ENCODE measurements at places on chromosomes 1 and 21. TPM values are rescaled to one million over a fixed set of nuclear protein-coding genes. Genes with fewer than 3 reads are reported as not detected.

- DNase-seq: no peak
Measured at GRCh38 chr1:155499263-155499662, 63.3 kb downstream of the ASH1L start.

DNA sequence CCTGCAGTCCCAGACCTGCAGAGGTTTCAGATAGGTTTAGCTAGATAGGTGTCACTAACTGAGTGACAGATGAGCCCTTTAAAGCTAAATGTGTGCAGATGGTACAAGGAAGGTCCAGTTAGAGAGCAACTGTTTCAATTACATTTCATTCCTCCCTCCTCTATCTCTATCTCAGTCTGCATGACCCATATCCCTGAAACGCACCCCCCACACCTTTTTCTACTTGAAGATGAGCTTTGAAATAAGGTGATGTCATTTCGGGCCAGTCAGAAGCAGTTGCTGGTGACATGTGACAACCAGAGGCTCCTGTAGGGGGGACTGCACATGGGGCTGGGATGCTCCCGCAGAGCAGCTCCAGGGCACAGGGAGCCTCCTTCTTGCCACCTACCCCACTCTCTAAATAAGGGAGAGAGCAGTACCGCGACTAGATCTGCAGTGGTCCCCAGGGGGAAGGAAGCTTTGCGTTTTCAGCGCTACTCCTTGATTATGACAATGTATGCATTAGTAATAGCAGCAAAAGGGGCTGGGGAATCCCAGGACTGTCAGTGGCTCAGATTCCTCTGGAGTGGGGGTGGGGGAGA lies 4.3 kb downstream of the ATP8B2 start:
- no peak for DNase-seq

- DNase-seq: no peak
Measured at GRCh38 chr1:230971771-230972170, 6.9 kb downstream of the TTC13 start.

Gene PCAT6
- polyA plus RNA-seq: not detected

Gene OR6N1
- not detected for polyA plus RNA-seq

GRCh38 chr1:79819140-79819539 lies 812.6 kb upstream of the ADGRL4 start:
- DNase-seq: no peak

Gene HSPG2
- polyA plus RNA-seq: 0.46 TPM

- DNase-seq: no peak
Measured at GRCh38 chr1:11581445-11581991, 72.7 kb downstream of the FBXO2 start.

DNA sequence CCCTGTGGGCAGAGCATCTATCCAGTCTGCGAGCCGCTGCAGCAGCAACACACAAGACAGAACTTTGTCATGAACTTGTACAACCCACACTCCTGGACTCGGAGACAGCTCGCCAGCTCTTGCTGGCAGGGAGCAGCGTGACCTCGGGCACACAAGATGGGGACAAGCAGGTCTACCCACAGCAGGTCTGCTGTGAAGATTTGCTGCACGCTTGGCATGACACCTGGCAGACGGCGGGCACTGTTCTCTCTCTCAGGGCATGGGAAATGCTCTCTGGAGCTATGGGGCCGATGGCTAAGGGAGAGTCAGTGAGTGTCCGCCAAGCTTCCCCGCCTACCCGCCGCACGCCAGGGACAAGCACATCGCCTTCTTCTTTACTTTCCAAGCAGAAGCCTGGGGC lies 90.0 kb downstream of the STUM start:
- no peak for DNase-seq

DNA sequence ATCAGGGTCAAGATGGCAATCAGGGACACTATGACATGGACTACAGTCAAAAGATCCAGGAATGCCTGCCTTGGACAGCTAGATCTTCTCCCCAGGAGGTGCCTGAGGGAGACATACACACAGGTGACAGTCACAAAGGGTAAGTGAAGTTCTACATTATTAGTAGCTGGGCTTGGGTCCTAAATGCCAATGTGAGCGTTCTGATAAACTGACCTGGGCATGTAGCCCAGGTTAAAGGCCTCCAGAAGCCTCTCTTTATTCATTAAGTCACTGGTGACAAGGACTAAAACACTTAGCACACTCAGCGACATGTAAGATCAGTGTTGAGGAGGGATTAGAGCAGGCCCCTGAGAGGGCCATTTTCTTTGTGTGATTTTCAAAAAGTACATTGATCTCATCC lies 48.9 kb upstream of the HSD17B7 start:
- DNase-seq: no peak

GRCh38 chr1:116133696-116134475 lies 22.7 kb downstream of the MAB21L3 start:
- no peak for DNase-seq

Gene SHISA4
- not detected for polyA plus RNA-seq

DNA sequence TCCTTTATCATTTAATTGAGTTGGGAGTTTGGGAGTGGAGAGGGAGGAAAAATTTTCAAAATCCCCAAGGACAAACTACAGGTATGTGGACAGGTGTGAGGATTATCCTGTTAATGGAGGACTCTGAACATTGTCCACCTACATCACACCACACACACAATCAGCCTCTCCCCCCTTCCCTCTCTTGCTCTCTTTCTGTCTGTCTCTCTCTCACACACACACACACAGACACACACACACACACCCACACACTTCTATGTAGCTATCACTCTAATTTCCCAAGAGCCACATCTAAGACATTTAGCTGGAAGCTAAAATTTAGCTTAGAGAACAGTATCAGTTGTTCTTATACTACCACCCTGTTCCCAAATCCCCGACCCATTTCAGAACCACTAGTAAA lies 1.5 kb downstream of the S100A8 start:
- no peak for DNase-seq

- no peak for DNase-seq
Measured at GRCh38 chr1:15574741-15575140, 10.1 kb downstream of the AGMAT start.

GRCh38 chr1:241715956-241716355 lies 63.9 kb downstream of the WDR64 start:
- no peak for DNase-seq

DNA sequence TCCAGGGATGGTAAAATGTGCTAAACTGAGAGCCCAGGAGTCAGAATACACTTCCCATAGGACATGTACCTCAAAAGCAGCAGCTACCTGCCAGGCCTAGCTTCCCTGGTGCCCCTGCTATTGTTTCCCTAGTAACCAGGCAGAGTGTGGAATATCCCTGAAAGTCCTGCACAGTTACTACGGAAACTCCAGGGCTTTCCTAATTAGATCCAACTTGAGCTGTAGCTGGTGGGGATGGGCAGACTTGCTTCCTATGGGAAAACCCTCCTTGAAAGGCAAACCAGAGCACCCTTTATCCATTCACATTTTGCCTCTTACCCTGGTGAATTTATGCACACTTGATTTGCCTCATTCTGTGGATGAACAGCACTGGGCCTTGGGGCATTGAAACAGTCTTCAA lies 559.9 kb upstream of the PBX1 start:
- no peak for DNase-seq

Gene PIGR
- polyA plus RNA-seq: not detected

DNA sequence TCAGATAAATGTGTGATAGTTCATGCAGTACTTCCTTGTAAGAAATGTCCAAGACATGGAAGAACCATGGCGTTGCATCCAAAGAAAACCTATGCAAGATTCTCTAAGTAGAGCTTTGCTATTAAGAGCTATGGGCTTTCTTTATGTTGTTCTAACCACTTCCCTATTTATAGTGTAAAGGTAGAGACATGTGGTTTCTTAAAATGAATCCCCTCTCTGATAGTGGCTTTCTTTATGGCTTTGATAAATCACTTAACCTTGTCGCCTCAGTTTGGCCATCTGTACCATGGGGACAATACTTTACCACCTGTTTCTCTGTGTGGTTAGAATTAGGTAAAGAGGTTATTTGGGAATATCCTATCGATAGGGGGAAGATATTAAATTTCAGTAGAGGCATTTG lies 305.5 kb downstream of the NFIA start:
- DNase-seq: no peak

Gene COA6
- 32.0 TPM for polyA plus RNA-seq

GRCh38 chr1:167526667-167527383 lies 8.5 kb upstream of the CD247 start:
- DNase-seq: no peak

GRCh38 chr1:200640963-200641401 lies 20.4 kb upstream of the KIF14 start:
- no peak for DNase-seq

- no peak for DNase-seq
Measured at GRCh38 chr1:238205045-238205662, 314.4 kb upstream of the ZP4 start.

- DNase-seq: no peak
Measured at GRCh38 chr1:99131546-99131945, 126.9 kb upstream of the PLPPR5 start.

DNA sequence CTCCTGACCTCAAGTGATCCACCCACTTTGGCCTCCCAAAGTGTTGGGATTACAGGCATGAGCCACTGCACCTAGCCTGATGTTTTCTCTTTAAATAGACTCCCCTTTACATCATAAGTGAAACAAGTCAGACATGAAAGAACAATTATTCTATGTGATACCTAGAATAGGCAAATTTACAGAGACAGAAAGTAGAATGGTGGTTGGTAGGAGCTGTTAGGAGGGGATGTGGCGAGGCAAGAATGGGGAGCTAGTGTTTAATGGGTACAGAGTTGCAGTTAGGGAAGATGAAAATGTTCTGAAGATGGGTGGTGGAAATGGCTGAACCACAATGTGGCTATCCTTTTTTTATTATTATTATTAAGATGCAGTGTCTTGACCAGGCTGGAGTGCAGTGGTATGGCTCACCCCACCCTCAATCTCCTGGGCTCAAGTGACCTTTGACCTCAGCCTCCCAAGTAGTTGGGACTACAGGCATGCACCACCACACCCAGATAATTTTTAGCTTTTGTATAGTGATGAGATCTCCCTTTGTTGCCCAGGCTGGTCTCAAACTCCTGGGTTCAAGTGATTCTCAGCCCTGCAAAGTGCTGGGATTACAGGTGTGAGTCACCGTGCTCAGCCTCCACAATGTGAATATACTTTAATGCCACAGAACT lies 28.4 kb downstream of the ELF3 start:
- no peak for DNase-seq

Gene TRIM67
- not detected for polyA plus RNA-seq

GRCh38 chr1:117180147-117180967 lies 30.4 kb downstream of the VTCN1 start:
- no peak for DNase-seq

DNA sequence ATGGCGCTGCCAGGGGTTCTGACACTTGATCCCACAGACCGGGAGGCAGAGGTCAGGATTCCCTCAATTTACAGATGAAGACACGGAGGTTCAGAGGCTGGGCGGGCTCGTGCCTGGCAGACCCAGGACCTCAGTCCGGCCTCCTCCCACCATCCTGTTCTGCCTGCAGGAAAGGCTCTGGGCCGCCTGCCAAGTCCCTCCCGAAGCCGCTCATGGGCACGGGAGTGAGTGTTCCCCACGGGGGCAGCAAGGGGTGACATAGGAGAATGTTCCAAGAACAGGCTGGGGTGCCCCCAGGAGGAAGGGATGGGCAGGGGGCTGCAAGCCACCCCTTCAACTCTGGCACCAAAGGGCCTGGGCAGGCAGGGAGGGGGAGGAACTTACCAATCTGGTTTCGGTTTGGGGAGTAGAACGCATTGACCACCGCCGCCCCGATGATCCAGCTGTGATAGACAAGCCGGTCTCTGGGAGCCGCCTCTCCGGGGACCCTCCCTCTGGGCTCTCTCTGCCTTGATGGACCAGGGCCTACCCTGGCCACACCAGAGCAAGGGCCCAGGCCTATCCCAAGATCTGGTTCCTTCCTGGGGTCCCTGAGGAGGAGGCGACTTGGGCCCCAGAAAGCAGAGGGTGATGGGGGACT lies 7.5 kb downstream of the PRXL2B start:
- DNase-seq: no peak

GRCh38 chr1:183654706-183655105 lies 1.6 kb upstream of the APOBEC4 start:
- DNase-seq: no peak

Gene LRRC8B
- polyA plus RNA-seq: 8.5 TPM

DNA sequence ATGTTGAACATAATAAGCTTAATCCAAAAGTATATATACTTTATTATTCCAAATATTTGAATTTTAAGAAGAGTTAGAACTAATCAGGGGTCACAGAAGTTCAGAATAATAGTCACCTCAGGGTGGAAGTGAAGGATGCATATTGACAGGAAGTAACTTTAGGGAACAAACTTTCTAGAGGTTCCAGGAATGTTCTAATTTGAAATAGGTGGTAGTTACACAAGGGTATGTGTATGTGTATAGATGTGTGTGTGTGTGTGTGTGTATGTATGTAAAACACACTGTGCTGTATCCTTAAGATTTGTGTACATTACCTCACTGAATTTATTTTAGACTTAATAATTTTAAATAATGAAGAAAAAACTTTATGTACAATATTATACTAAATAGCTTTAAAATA lies 110.4 kb downstream of the ACBD6 start:
- no peak for DNase-seq

DNA sequence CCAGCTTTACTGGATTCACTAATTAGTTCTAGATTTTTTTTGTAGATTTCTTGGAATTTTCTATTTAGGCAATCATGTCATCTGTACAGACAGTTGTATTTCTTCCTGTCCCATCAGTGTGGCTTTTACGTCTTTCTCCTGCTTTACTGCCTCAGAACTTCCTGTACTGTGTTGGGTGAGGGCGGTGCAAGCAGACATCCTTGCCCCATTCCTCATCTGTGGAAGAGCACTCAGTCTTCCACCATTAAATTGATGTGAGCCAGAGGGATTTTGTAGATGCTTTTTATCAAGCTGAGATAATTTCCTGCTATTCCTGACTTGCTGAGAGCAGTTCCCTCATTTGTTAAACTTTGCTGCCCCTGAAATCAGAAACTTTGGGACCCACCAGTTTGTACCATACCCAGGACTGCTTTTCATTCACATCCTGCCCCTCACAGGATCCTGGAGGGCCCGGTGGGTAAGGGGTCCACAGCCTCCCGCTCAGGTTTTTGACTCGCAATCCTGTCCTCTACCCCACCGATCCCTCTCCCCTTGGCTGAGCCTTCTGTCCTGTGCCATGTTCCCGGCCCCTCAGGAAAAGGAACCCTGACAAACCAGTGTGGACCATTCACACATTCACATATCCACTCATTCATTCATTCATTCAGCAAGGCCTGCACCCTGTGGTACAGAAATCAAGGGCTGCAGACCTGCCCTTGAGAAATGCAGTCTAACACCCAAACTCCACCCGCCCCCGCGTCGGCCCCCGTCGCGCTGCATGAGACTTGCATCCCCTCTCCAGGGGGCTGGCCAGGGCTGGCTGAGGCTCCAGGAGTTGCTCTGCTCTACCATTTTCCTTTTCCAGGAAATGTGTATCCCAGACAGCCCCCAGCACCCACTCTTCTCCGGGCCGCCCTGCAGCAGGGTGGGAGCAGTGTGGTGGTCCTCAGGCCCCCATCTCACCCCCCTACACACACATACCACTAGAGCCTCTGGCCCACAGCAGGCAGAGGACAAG lies 246.5 kb upstream of the VAMP3 start:
- no peak for DNase-seq

Gene CD84
- 19.0 TPM for polyA plus RNA-seq

Gene LCE1A
- polyA plus RNA-seq: not detected

- DNase-seq: no peak
Measured at GRCh38 chr1:103905363-103905762, 155.7 kb downstream of the AMY1C start.
